ENCODE measurements at places on chromosomes 4 and X. TPM values are rescaled to one million over a fixed set of nuclear protein-coding genes. Genes with fewer than 3 reads are reported as not detected.

Gene MAML3
- total RNA-seq: 1.5 TPM

Gene CXCL3
- 0.84 TPM for total RNA-seq

Gene UGT2B11
- not detected for total RNA-seq

DNA sequence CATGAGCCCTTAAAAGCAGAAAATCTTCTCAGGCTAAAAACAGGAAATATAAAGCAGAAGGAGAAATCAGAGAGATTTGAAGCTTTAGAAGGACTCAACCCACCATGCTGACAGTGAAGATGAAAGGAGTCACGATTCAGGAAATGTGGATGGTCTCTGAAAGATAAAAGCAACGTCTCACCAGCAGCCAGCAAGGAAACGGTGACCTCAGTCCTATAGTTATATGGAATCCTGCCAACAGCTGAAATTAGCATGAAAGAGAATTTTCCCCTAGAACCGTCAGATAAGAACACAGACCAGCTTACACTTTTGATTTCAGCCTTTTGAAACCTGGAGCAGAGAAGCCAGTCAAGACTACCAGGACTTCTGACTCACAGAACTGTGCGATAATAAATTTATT, 715.7 kb upstream of the HTR2C start:
- H3K4me3 ChIP-seq: no peak overlapping the region
- no peaks in the 10 kb centered on the region for H3K27me3 ChIP-seq
- no peaks in the 10 kb centered on the region for H3K4me1 ChIP-seq
- H3K27ac ChIP-seq: no peak overlapping the region
- H3K36me3 ChIP-seq: no peaks in the 10 kb centered on the region
- no peak for DNase-seq

DNA sequence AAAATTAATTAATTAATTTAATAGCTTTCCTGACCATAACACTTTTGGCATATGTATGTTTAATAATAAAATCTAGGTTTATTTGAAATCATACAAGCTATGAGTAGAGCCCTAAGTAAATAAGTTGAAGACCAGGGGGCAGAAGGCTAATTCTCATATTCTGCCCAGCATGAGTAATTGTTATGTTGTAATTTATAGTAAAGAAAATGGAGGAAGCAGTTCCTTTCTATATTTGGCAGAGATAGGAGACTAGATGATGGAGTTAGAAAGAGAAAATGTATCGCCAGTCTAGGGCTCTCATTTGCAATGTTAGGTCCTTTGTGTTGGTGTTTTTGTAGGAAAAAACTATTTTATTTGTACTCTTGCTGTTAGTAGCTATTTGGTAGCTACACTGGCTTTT, 89.1 kb downstream of the FNIP2 start:
- peaks cover 38% of the 10 kb centered on the region for H3K36me3 ChIP-seq
- no peak overlapping the region for H3K4me3 ChIP-seq
- H3K4me1 ChIP-seq: no peaks in the 10 kb centered on the region
- DNase-seq: no peak

DNA sequence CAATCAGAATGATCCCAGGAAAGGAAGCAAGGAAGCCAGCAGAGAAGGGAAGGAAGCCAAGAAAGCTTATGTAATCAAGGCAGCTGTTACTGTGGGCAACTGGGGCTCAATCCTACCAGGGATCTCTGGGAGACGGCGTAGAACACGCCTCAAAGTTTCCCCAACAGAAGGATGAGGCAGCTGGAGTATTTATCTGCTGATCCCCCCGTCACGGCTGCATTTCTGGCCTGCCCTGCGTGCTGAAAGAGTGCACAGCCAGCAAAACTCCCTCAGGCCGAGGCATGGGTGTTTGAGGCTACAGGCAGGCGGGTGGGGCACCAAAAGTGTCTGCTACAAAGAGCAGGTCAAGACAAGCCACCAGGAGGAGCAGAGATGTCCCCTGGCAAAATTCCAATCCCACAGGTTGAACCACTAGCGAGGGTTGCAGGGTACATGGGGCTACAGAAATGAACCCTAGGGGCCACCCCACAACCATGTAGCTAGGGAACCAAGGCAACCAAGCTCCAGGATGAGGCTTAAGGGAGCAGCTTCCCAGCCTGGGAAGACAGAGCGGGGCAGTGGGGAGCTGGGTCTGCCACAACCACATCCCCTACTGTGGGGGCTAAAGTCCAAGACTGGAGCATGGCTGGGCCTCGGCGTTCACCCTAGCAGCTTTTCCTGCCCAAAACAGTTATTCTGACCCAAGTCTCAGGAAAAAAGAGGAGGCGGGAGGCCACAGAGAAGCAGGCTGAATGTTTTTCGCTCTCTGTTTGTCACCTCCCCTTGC, 113.4 kb downstream of the BCOR start:
- no peak for DNase-seq
- no peaks in the 10 kb centered on the region for H3K36me3 ChIP-seq
- no peak overlapping the region for H3K27ac ChIP-seq
- no peaks in the 10 kb centered on the region for H3K4me1 ChIP-seq
- no peaks in the 10 kb centered on the region for H3K27me3 ChIP-seq
